NCI-H2029 (cell line): ENCODE measurements at places on chromosomes 1 and 21.
A peak's percentile ranks its signal among the peaks of the same experiment; 100 is the strongest.

DNA sequence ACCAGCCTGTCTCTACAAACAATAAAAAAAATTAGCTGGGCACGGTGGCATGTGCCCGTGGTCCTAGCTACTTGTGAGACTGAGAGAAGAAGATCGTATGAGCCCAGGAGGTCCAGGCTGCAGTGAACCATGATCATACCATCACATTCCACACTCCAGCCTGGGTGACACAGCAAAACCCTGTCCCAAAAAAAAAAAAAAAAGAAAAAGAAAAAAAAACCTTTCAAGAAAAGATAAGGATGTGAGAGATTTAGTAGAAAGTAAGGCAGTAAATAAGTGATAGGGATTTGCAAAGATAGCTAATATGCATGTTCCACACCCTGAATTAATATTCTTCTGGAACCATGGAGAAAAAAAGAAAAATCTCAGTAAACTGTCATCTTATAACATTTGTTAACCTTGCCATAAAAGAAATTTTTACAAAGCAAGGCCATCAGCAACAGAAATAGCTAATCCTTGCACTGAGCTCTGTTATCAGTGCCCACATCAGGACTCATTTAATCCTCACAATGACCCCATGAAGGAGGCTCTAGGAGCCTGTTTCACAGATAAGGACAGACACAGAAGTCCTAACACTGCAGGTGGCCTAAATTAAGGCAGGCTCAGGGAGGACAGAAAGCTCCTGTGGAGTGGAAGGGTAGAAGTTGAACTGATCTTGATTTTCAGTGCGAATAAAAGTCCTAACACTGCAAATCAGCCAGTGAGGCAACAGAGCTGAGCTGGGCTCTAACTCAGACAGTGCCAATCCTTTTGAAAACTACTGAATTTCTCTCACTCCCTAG is 7.6 kb downstream of the GNB1 start:
- DNase-seq: no peak

- DNase-seq: peak; percentile 93
These were observed 185.4 kb upstream of the AJAP1 start for GRCh38 chr1:4468804-4469514.

- DNase-seq: no peak
These were observed 19.4 kb downstream of the PRPF38A start for GRCh38 chr1:52423771-52424170.

DNA sequence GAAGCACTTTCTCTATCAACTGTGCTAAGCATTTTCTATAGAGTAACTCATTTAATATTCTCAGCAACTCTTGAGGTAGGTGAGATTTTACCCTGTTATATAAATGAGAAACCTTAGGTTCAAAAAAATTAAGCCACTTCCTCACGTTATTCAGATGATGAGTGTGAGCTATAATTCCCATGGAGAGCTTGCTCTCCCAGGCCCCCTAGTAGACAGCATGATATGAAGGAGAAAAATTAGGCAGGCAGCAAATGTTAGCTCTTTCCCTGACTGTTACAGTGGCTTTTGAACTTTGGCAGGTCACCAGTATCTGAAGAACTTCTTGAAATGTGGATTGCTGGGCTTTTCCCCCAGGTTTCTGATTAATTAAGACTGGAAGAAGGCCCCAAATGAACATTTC is 753.1 kb downstream of the NCAM2 start:
- no peak for DNase-seq

GRCh38 chr21:41666641-41667081 is 100.2 kb downstream of the RIPK4 start:
- no peak for DNase-seq

GRCh38 chr1:108533351-108534083 is 26.4 kb upstream of the EEIG2 start:
- no peak for DNase-seq

DNA sequence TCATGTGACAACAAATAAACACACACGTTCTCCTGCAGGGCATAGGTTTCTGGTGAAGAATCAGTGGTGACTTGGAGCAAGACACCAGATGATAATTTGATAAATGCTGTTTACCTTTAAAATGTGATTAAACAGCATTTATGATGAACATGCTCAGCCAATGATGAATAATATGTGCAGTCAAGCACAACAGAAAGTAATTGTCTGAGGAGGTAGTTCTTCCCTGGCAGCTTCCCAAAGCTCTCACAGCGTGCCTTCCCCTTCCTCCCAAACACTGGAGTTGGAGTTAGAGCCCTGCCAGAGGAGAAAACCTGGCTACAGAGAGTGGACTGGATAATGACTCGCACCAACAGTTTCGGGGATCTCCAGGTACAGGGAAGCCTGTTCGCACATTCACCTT is 463.5 kb downstream of the SMYD3 start:
- DNase-seq: peak; percentile 58

DNA sequence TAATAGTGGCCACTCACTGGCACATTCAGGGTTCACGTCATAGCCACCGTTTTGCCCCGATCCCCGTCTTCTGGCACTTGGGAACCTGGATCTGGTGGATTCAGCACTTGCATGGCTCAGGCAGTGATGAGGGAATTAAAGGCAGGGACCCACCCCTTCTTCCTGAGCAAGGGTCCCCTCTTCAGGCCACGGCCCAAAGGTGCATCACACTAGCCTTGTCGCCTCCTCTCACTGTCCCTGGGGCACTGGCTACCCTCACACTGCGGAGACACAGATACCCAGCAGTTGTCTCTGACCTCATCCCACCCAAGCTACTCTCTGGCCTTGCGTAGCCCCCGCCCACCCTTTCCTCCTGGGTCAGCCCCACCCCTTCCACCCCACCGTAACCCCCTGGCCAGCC is 19.9 kb upstream of the LDLRAP1 start:
- no peak for DNase-seq

GRCh38 chr21:41321908-41322495 is 5.4 kb downstream of the FAM3B start:
- DNase-seq: no peak

GRCh38 chr1:178232949-178233348 is 139.0 kb downstream of the RASAL2 start:
- no peak for DNase-seq

DNA sequence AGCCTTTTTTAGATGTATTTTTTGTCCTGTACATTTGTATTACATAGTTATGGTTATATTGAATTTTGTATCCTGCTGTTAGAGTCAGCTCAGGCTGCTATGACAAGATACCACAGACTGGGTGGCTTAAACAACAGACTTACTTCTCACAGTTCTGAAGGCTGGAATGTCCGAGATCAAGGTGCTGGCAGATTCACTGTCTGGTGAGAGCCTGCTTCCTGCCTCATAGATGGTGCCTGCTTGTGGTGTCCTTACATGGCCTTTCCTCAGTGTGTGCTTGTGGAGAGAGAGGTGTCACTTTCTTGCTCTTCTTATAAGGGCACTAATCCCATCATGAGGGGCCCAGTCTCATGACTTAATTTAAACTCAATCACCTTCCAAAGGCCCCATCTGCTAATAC is 23.1 kb upstream of the MYSM1 start:
- no peak for DNase-seq

GRCh38 chr1:248857749-248858095 is 1.2 kb downstream of the ZNF692 start:
- no peak for DNase-seq

DNA sequence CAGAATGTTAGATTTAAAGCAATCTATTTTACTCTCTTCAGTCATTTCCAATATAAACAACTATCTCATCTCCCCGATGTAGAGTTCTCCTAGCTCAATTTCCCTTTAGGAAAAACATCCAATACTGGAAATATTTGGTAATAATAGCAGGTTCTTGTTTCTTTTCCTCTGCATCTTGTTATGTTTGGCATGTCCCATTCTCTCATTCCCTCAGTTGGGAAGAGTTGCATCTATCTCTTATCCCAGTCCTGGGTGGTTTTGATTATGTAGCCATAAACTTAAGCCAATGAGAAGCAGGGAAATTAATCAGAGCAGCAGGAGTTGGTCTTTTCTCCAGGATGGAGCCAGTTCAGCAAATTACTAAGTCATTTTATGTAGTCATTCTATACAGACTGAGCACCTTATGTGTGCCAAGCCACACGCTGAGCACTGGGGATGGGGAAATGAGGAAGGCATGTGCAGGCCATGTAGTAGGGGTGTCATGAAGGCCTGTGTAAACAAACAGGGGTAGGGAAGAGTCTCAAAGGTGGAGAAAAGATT is 418.2 kb upstream of the NFIA start:
- DNase-seq: no peak

- no peak for DNase-seq
These were observed 19.1 kb downstream of the SLC25A33 start for GRCh38 chr1:9558271-9558945.

DNA sequence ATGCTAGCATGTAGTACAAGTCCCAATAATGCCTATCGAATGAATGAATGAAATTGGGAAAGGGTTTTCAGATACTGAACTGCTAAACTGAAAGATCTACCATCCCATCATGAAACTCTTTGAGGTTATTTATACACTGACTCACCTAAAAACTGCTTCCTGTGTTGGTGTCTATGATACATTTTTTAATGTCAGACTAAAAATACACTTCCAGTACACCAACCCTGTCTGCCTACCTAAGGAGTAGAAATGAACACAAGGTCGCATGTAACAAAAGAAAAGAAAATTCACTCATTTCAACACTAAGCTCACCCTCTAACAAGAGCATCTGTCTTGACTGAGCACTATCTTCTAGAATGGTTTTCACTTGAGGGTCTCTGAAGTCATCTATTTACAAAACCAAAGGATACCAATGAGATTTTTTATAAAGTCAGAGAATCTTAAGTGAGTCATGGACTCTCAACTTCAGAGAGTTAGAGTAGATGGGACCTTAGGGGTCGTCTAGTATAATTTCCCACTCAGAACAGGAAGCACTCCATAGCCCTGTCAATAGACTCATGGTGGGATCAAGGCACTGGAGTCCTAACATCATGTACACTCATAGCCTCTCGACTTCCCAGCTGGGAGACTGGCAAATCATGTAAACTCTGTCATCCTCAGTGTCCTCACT is 53.4 kb downstream of the WLS start:
- DNase-seq: no peak

DNA sequence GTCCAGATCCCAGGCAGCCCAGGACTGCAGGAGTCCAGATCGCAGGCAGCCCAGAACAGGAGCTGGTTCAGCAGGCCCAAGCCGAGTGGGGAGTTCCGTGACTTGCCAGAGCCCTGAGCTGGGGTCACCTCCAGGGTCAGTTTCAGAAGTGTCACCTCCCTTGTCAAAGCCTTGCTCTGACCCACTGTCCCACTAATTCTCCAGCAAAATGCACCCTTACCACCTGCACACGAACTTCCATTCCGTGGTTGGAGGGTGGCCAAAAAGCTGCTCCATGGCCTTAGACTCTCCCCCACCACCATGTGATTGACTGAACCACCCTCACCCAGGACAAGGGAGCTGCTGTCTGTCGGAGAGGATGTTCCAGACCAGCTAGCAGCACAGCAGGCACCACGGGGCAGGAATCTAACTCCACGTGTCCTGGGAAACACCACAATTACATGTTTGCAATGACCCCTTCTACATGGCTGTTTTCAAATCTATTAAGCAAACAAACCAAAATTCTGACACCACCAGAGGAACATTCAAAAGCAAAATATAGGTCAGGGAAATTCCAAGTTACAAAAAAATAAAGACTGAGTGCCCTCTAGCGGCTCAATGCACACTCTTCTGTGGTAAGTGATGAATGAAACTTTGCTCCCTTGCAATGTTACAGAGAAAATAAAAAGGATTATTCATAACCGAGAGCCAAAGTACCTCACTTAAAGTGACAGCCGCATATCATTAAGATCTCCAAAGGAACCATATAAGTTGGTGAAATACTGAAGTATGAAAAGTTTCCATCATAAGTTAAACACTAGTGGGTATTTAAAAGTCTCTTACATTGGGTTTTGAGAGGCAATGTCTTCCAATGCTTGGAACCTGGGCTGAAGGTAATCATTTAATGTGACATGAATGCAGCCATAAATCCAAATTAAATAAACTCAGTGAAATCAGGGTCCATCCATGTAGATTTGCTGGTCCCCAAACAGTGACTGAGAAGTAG is 76.3 kb downstream of the NPHP4 start:
- DNase-seq: no peak

- peak; percentile 28 for DNase-seq
These were observed 67.6 kb downstream of the MAP3K21 start for GRCh38 chr1:233394860-233395717.

GRCh38 chr1:1245178-1245816 is 1.2 kb downstream of the C1QTNF12 start:
- DNase-seq: no peak

DNA sequence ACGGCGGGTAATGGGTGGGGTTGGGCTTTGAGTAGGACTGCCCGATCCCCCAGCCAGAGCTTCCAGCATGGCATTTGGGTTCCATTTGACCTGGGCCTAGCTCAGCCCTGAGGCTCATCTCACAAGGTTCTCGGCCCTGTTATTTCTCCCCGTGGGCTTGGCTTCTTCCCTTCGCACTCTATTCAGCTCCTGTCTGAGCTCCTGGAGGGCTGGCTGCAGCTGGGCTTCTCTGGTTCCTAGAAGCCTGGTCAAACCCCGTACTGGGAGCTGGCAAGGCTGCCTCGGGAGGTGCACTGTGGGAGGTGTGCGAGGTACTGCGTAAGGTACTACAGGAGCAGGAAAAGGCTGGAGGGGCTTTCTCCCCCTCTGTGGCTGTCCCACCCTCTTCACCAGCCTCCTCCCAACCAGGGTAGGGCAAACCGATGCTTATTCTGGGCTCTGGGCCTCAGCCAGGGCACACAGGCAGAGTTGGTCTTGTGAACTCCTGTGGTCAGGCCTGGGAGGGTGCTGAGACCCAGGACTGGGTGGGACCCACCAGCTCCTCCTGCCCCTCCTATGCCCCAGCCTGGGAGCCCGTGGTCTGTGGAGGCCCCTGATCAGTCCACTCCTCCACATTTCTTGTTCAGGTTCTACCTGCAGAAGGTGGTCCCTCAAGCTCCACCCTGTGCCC is 814 bp downstream of the A3GALT2 start:
- no peak for DNase-seq

DNA sequence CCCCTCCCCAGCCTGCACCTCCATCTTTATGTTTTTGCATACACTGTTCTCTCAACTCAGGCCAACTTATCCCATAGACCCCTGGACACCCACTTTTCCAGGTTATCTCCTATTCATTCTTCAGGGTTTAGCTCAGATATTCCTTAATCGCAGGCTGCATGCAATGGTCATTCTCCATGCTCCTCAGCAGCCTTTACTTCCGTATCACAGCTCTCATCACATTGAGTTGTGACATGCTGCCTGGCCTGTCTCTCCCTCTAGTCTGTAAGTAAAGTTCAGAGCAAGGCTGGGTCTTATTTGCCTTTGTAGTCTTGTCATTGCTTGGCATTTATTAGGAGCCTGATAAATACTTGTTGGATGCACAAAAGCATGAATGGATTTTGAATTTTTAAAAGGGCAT is 6.9 kb downstream of the DNAJC6 start:
- no peak for DNase-seq

DNA sequence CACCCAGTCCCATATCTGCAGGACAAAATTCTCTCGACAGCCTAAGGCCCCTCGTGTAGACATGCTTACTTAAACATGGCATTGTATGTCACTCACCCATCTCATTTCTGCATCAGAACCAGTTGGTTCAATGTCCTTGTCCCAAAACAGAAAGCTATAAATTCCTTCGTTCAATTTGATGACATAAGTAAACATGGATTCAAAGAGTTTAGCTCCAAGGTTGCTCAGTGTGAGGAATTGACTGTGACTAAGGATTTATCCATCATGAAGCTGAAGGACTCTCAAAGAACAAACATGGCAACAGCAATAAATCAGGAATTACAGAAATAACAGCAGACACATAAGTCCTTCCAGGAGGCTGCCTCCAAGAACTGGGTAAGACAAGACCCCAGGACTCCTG is 237.2 kb downstream of the TOMM20 start:
- no peak for DNase-seq

GRCh38 chr1:209714338-209714737 is 9.7 kb downstream of the HSD11B1 start:
- no peak for DNase-seq

GRCh38 chr21:41832596-41833496 is 46.3 kb downstream of the PRDM15 start:
- no peak for DNase-seq
